HT-29 (cell line): ENCODE measurements at places on chromosomes 1 and 21. TPM values are rescaled to one million over a fixed set of nuclear protein-coding genes. Genes with fewer than 3 reads are reported as not detected.

- peak; percentile 11 for DNase-seq
Observed at GRCh38 chr1:214101246-214101645, 113.5 kb downstream of the PROX1 start.

DNA sequence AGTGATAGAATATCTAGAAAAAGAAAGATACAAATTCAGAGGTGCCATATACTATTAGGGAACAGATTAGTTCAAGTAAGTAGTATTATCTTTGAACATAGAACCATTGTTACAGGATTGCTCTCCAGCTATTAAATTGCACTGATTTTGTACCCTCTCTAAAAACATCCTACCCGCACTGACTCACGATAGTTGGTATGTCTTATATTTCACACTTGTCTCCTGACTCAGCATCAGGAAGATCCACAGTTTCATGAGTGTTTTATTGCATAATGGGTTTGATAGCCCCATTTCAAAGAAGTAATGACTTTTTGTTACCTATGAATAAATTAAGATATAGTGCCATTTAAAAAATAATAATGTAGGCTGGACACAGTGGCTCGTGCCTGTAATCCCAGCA, 6.0 kb downstream of the TATDN3 start:
- DNase-seq, result no peak

The LRRC71 gene
- total RNA-seq, result not detected in 2 replicates

- peak; percentile 27 for DNase-seq
Observed at GRCh38 chr1:10693497-10694273, 102.8 kb downstream of the CASZ1 start.

GRCh38 chr1:155277902-155278688, 832 bp downstream of the HCN3 start:
- DNase-seq, result peak; percentile 60

DNA sequence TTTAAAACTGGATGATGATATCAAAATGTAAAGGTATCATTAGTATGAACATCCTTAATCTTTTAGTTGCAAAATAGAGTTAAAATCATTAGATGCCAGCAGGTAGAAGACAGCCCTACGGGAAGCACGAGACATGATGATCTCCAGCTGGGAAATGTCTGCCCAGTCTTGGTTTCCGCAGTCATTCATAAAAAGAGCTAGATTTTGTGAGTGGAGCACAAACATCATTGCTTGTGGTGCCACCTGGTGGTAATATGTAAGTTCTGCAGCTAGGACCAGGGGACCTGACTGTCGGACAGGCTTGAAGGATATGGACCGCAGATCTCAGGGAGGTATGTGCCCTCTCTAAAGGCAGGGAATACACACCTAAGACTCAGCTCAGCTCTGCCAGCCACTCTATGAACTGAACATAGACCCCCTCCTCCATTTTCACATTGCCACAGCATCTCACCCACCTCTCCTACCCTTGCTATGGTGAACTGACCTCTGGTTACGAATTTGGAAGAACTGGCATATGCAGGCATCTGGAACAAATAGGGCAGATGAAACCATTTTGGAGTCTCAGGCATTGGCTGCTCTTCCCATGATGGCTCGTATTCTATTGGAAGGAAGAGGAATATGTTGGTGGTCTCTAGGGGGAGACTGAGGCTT, 9.2 kb downstream of the FCMR start:
- peak; percentile 94 for DNase-seq

DNA sequence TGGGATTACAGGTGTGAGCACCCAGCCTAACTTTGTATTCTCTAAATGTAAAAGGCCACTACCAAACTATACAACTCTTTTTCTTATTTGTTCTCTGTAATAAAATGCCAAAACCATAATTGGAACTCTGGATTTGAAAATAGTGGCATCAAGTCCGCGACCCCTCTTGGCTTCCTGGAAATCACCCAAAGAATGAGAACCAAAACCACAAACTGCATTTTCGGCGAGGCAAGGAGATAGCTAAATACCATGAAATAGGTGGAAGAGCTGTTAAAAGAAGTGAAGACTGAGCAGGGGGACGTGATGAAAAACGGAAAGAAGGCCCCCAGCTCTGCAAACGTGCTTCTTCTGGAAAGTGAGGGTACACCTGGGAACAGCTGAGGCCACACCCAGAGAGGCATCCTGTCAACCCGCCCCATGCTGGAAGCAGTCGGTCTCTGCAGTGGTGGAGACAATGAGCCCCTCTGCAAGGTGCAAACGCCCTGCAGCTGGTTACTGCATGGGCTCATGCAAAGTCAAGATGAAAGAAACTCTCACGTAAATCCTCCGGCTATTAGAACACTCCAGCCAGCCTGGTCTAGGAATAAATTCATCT, 22.5 kb downstream of the VPS26C start:
- no peak for DNase-seq

The CD53 gene
- total RNA-seq, result not detected in 2 replicates

The YBEY gene
- 9.4 and 10.5 TPM in 2 replicates for total RNA-seq

DNA sequence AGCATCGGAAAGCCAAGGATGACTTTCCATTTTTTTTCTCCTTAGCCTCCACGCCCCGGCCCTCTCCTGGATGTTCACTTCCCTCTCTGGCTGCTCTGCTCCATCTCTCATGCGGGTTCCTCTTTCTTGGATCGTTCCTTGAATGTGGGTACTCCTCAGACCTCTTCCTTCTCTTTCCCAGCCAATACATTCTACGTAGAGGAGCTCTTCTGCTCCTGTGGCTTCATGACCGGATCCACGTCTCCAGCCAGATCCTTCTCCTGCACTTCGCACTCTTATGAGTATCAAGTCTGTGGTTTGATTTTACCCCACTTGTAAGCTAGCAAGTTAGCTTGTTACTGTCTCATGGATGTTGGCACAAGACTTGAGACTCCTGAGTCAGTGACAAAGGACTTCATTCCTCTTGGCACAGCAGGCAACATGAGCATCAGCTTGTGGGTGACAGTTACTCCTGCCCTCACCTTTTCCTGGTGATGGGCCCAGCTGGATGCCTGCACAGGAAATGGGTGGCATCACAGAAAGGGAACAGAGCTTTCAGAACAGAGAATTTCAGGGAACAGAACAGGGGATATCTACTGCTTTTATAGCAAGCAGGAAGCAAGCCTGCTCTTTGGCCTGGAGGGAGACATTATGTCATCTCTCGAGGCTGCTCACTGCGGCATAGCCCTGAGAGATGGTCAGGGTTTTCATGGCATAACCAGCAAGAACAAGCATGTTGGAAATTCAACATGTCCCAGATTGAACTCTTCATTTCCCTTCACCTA, 100.1 kb upstream of the KIF26B start:
- DNase-seq, result no peak

DNA sequence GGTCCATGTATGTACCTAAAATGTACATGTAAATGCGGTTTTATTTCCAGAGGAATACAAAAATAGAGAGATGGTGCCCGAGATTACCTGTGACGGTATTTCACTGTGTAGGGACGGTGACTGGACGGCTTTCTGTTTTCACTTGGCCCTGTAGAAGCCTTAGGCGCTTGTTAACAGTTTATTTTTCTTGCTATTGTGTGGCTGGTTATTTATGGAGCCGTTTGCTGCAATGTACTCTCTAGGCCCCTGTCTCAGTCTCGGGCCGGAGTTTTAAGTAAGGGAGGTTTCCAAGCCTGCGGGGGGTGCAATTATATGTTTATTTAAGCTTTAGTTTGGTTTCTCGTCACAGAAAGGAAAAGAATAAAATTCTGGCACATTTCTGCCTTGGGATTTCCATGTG, 413 bp downstream of the EFCAB7 start:
- DNase-seq, result no peak

GRCh38 chr1:7940745-7941436, at the start of gene TNFRSF9:
Gene TNFRSF9, minus strand, starts transcription at chr1:7940839. Its CDS starts 845 bp downstream, at chr1:7939994.
- DNase-seq, result no peak

DNA sequence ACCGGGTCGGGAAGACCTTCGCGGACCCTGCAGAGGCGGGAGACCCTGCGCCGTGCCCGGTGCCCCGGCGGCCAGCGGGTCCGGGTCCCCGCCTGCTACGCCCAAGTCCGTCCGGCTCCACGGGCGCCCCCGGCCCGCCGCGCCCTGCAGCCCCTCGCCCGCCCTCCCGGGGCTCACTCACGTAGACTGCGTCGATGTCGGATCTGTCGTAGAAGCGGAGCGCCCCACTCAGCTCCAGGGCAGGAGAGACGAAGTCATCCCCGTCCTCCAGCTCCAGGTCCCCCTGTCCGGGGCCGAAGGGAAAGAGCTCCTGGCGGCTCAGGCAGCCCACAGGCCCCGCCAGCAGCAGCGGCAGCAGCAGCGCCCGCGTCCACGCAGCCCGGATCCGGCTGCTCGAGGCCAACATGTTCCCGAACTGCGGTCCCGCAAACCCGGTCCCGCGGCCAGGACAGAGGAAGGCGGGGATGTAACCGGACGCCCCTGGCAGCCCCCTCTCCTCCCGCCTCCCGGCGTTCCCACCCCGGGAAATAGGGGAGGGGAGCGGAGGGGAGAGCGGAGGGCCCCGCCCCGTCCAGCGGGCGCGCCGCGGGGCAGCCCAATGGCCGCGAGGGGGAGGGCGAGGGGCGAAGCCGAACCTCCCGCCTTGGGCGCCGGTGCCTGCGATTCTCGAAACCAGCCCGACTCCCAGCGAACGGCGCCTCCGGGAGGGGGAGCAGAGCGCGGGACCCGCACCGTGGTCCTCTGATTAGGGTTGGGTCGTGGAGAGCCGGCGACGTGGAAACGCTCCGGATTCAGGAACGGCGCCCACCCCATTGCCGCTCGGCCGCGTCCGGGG, at the start of gene NID1:
Gene NID1, minus strand, starts transcription at position 417 of the 835 bp plus-strand sequence. Its CDS starts 11 bp downstream, at position 406.
- DNase-seq, result no peak

The S100A7A gene
- total RNA-seq, result not detected in 2 replicates

DNA sequence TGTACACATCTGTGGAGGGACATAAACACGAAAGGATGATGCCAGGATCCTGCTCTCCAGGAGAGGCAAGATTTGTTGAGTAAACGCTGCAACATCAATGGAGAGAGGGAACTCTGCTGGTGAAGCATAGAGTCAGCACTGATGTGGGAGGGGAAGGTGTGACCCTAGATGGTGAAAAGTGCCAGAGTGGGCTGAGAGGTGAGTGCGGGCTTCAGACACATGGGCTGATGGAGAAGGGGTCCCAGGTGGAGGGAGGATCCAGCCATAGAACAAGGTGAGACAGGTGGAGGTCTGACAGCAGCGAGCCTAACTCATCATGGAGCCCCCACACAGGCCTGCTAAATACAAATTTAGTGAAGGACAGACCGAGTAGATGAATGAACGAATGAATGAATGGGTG, 9.7 kb downstream of the RD3 start:
- no peak for DNase-seq

GRCh38 chr21:26683996-26684395, 110.9 kb upstream of the CYYR1 start:
- DNase-seq, result no peak

DNA sequence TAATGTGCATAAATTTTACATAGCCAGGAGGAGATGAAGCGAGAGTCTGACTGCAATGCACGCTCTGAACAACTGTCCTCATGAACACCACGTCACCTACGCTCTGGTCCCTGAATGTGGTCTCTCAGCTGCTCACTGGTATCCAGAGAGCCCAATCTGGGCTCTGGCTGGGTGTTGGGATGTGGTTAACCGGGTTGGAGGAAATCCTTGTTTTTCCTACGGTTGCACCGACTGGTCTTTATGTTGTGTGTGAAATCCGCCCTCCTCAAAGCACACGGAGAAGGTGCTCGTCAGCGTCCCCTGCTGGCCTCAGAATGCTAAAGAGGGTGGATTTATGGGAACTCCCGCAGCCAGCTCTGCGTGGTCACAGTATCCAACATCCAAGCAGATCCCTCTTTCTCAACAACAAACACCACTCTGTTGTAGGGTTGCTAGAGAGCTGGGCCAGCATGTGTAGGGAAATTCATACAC, 51.8 kb upstream of the FAM89A start:
- DNase-seq, result peak; percentile 72

DNA sequence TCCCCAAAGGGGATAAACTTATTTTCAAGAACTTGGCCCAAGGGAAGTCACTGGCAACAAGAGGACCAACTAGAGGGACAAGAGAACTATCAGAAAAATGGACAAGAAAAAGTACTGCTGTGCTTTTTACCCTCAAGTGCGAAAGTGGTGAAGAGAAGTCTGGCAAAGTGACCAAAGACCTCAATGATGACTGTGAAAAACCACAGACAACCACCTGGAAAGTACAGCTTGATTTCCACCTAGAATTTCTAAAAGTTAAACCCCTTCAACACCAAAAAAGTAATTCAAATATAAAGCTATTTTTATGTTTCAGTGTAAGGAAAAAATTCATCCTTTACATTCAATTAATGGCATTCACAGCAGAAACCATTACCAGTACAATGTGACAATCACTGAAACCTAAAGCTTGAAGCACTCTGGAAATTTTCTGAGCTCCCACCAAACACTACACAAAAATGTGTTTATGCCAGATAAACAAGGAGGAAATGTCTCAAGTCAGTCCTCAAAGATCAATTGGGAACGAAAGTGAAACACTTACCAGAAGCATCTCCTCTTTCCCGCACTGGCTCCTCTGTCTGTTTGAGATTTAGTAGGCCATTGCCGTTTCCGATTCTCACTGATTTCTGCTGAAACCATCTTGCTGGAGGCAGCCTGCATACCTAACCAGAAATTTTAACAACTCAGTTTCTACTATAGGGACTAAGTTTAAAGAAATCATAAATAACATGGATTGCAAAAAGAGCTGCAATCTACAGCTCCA, 8.3 kb downstream of the SDE2 start:
- no peak for DNase-seq

The OR11L1 gene
- total RNA-seq, result not detected in 2 replicates

- peak; percentile 63 for DNase-seq
Observed at GRCh38 chr1:20137604-20138003, 1.5 kb upstream of the PLA2G2F start.

DNA sequence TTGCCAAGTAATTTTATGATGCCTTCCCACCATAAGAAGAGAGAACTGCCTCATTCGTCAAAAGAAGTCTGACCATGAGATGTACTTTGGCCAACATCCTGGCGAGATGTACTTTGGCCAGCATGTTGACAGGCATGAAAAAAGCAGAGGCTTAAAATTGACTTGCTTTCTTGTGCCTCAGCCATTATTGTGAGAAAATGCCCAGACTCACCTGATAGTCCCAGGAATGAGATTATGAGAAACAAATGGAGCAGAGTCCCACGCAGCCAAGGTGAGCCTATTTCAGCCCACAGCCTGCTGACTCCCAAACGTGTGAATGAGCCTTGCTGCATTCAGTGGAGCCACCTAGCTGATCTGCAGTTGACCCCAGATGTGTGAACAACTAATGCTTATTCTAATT, 43.5 kb upstream of the ZNF644 start:
- no peak for DNase-seq

- DNase-seq, result no peak
Observed at GRCh38 chr1:59453297-59453968, 156.5 kb downstream of the FGGY start.

GRCh38 chr1:90671741-90672140, 45.4 kb downstream of the BARHL2 start:
- no peak for DNase-seq

- no peak for DNase-seq
Observed at GRCh38 chr1:113768916-113769600, 9.8 kb upstream of the PHTF1 start.
